ENCODE measurements at places on chromosomes 2 and 18.

GRCh38 chr2:43038034-43038695 is 188.2 kb downstream of the ZFP36L2 start:
- no peak for DNase-seq

- no peak for DNase-seq
Measured at GRCh38 chr2:200360364-200360763, 53.9 kb downstream of the SPATS2L start.

DNA sequence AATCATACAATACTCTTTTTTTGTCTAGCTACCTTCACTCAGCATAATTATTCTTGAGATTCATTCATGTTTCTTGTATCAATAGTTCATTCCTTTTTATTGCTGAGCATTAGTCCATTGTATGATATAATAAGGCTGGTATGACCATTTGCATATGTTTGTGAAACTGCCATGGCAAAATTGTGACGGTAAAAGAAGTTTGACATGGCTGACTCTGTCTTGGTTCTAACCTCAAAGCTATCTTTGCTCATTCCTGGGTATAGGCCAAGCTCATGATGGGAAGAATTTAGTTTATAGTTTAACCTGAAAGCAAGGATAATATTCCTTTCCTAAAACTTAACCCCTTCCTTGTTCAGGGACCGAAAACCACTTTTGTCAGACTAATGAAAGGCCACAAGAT is 46.4 kb downstream of the COMMD1 start:
- DNase-seq: no peak

GRCh38 chr2:29374823-29375222 is 259.6 kb downstream of the CLIP4 start:
- DNase-seq: no peak

DNA sequence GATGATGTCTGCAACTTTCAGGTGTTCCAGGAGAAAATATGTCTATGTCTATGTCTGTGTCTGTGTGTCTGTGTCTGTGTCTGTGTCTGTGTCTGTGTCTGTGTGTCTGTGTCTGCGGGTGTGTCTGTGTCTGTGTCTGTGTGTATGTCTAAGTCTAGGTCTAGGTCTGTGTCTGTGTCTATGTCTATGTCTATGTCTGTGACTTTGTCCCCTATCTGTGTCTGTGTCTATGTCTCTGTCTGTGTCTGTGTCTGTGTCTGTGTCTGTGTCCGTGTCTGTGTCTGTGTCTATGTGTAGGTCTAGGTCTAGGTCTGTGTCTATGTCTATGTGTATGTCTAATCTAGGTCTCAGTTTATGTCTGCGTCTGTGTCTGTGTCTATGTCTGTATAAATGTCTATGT is 10.5 kb downstream of the IL1R2 start:
- no peak for DNase-seq

DNA sequence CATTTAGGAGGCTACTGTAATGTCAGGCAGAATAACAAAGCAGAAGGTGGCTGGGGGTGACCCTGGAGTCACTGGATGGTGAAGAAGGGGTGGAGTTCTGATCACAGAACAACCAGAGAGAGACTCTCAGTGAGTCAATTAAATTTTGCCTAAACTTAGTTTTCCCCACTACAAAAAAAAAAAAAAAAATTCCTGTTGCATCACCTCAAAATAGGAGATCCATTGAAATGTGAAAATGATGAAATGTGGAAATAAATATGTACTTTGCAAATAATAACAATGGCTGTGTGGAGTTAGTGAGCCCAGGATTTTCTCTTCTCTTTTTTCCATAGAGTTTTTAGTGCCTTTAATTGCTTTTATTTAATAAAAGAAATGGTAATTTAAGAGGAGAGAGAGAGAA is 165.5 kb downstream of the GFPT1 start:
- DNase-seq: no peak

- no peak for DNase-seq
Measured at GRCh38 chr2:224884188-224884587, 158.1 kb downstream of the DOCK10 start.

GRCh38 chr2:126771094-126771493 is 115.1 kb downstream of the GYPC start:
- no peak for DNase-seq

DNA sequence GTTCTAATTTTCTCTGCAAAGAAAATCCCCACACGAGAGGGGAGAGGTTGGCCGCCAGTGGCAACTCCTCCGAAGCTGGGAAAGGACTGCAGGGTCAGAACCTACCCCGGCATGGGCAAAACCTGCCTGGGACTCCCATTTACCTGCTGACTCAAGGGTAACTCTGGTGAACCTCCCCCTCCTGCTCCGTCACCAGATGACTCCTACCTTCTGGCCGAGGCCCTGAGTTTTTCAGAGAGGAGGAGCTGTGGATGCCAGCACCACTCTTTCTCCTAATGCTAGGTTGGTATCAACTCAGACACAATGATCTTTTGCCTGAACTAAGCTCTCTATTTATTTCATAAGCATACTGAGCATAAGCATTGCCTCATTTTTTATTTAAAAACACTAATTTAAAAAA is 96.6 kb downstream of the ALPK2 start:
- no peak for DNase-seq

DNA sequence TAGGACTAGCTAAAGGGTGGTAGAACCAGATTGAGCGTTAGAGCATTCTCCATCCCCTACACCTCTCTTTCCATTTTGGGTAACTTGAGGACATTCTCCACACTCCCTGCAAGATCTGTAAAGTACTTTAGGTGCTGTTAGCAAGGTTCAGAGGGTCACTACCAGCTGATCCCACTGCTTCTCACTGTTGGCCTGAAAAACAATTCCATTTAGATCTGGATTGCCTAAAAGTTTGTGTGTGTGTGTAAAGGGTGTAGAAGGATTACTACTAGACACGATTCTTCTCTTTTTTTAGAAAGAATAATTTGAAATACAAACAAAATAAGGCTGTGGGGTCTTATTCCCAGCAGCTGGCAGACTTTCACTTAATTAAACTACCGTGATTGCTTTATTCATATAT is 95.1 kb upstream of the TMEM178A start:
- DNase-seq: no peak

Measured in stimulated activated CD4-positive, alpha-beta T cell treated with anti-CD3 and anti-CD28 coated beads, Interleukin-1b, Interleukin-23, amount 100 ng/mL, for 1 hour (primary cell).